ENCODE measurements at places on chromosomes 4 and X.

GRCh38 chrX:11328134-11328533 is 34.9 kb downstream of the AMELX start:
- DNase-seq: no peak

- DNase-seq: no peak
Measured at GRCh38 chr4:172379834-172380233, 566.6 kb downstream of the GALNTL6 start.

DNA sequence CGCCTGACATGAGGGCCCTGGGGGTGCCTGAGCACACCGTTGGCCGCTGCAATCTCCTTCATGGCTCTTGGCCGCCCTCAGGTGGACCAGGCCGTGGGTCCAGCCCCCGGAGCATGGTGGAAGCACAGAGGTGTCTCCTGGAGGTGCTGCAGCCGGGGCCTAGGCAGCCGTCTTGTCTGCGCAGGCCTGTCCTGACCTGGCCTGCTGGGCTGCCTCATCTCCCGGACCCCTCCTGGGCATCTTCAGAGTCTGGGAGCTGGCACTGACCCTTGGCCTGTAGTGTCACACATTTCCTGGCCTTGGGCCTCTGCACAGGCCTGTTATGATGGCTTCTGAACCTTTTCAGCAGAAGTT is 20.9 kb downstream of the UVSSA start:
- no peak for DNase-seq

GRCh38 chr4:53852343-53852742 is 212.1 kb downstream of the CHIC2 start:
- DNase-seq: no peak
